ENCODE measurements at places on chromosomes 16 and 17. TPM values are rescaled to one million over a fixed set of nuclear protein-coding genes. Genes with fewer than 3 reads are reported as not detected.

Gene TBC1D28
- not detected for total RNA-seq

Gene CRYM
- not detected for total RNA-seq

Gene CTRB2
- not detected for total RNA-seq

Gene TM4SF5
- total RNA-seq = not detected
